ENCODE measurements at places on chromosomes 7 and 10.
A peak's percentile ranks its signal among the peaks of the same experiment; 100 is the strongest.

- DNase-seq = no peak
Measured at GRCh38 chr7:24827589-24827988, 70.3 kb upstream of the GSDME start.

GRCh38 chr10:24310104-24310503, 101.2 kb downstream of the KIAA1217 start:
- DNase-seq = no peak

DNA sequence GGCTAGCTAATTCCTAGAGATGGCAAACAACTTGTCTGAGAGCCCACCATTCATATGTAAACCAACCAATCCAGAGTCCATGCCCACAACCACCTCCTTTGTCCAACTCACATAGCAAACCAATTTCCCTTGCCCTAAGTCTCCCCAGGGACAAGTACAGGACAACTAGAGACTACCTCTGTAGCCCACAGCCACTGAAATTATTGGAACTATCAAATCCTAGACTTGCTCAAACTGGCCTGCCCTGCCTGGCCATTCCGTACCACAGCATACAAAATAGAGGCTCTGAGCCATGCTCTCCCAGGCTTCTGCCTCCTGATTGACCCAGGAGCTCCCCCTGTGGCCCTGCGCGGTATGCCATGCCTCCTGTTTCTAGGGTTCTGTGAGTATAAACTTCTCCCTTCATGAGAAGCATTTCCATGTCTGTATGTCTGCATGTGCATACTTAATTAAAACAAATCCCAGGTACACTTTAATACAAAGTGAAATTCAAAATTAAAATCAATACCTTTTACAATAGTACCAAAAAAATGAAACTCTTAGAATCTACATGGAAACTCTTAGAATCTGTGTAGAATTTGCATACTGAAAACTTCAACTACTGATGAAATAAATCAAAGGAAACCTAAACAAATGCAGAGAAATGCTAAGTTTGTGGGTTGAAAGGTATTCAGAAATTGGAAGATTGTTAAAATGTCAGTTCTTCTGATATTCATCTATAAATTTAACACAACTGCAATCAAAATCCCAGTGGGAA, 4.0 kb upstream of the HECW1 start:
- DNase-seq = peak; percentile 44

DNA sequence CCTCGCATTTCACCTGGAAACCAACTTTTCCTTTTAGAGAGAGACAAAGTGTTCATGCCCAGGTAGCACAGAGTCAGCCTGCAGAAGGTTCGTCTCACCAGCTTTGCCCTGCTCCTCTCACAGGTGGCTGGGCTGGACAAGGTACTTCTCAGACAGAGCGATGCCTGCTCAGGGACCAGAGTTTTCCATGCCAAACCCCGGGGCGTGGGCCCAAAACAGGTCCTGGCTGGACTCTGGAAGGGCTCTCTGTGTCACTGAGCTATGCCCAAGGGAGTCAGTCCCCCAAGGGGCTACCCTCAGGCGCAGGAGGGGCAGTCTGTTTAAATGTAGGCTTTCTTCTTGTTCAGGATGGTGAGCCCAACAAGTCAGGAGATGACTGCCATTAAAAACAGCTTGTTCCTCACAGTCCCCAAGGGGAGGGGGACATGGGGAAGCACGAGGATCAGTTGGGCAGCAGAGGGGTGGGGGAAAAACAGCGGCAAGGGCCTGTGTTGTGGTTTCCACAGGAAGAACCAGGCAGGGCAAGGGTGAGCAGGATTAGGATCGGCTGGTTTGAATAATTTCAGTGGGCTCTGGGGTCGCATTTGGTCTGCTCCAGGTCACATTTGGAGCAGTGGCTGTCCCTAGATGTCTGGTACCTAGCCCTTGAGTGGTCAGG, 55.5 kb upstream of the FIGNL1 start:
- DNase-seq = no peak

GRCh38 chr10:71451754-71452153, 55.0 kb downstream of the CDH23 start:
- DNase-seq = no peak

DNA sequence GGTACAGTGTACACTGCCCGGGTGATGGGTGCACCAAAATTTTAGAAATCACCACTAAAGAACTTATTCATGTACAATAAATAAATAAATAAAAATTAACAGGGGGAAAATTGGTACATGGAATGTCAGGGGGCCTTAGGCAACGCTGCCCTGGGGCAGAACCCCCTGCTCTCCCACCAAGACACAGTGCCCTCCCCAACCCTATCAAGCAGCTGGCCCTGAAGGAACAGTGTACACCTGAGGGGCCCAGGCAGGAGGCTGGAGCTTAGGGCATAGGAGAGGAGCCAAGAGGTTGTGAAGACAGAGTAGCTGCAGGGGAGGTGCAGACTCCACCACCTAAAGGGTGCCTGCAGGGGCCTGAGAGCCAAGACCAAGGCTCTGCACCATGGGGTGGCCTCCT, 128.8 kb downstream of the BMS1 start:
- DNase-seq = no peak

DNA sequence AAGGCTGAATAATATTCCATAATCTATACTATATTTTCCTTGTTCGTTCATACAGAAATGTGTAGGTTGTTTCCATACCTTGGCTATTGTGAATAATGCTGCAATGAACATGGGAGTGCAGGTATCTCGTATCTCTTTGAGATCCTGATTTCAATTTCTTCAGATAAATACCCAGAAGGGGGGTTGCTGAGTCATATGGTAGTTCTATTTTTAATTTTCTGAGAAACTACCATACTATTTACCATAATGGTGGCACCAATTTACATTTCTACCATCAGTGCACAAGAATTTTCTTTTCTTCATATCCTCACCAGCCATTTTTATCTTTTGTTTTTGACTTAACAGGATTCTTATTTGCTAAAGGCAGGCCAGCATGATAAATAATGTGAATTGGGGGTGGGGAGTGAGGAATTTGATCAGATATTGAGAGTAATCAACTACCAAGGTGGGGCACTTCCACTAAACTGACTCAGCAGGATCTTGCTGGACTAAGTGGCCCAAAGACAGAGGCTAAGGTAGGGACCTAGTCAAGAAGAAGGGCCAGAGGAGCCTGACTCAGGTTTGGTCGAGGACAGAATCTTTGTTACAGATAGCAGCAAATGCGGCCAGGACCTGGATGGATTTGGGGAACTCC, 21.5 kb upstream of the CCSER2 start:
- no peak for DNase-seq

GRCh38 chr10:110747609-110748464, 103.7 kb downstream of the RBM20 start:
- no peak for DNase-seq

DNA sequence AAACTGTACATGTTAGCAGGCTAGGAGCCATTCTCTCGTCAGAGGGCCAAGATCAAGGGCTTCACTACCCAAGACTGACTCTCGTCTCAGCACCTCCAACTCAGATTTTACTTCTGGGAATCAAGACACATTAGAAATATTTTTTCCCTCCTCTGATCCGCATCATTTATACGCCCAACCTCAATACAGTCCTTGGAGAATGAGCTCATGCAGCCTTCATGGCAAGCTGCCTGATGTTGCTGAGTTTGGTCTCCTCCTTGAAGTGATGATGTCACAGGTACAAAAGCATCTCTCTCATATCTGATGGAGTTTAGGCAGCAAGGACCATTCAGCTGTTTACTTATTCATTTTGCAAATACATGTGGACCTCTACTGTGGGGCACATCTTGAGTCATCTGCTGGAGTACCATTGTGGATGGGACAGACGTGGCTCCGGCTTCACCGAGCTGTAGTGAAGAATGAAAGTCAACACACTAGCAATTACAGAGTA, 114.0 kb downstream of the BMPER start:
- DNase-seq = no peak

DNA sequence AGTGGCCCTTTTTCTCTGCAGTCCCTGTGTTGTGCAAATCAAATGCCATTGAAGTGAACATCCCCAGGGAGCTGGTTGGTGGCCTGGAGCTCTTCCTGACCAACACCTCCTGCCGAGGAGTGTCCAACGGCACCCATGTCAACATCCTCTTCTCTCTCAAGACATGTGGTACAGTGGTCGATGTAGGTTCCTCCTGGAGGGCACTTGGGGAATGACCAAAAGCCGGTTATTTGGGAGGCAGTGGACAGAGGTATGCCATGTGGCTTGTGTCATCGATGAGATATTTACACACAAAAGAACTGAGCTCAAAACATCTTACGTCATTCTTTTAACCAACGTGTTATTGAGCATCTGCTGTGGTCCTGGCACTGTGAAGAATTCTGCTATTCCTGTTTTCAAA, 19.7 kb downstream of the OIT3 start:
- no peak for DNase-seq

DNA sequence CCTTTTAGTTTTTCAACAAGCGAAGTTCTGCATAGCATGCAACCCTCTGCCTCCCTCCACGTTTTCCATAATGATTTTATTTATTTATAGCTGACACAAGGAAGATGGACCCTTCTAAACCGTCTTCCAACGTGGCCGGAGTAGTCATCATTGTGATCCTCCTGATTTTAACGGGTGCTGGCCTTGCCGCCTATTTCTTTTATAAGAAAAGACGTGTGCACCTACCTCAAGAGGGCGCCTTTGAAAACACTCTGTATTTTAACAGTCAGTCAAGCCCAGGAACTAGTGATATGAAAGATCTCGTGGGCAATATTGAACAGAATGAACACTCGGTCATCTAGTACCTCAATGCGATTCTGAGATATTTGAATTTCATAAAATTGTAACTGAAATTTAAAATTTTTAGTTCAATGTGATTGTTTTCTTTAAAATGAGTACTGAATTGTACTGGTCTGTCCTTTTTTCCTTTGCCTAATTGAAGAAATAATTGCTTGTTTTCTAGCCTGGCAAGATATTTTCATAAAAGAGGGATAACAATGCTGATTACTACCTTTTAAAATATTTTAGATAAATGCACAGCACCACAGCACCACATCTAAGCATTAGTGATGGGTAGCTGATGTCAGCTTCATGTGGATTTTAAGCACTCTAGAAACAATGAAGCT, 41.5 kb upstream of the SLC39A12 start:
- DNase-seq = peak; percentile 61

- DNase-seq = no peak
Measured at GRCh38 chr10:114715171-114715670, 57.1 kb upstream of the ABLIM1 start.

DNA sequence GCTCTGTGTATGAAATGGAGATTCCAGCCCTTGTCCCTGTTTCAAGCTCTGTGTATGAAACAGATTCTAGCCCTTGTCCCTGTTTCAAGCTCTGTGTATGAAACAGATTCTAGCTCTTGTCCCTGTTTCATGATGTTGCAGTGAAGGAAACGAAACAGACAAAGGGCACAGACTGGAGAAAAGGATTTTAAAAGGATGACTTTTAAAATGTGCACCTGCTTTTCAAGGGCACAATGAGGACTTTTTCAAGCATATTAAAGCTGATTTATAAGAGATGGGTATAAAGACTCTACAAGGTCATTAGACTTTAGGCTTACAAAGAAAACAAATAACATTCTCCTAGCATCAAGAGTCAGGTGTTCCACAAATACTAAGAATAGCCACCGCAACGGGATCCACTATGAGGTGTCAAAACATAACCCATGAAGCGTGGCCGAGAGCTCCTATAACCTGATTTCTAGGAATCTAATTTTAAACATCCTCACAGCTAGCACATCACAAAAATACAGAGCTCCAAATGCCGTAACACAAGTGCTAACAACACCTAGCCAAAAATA, 29.0 kb downstream of the DIP2C start:
- DNase-seq = no peak

DNA sequence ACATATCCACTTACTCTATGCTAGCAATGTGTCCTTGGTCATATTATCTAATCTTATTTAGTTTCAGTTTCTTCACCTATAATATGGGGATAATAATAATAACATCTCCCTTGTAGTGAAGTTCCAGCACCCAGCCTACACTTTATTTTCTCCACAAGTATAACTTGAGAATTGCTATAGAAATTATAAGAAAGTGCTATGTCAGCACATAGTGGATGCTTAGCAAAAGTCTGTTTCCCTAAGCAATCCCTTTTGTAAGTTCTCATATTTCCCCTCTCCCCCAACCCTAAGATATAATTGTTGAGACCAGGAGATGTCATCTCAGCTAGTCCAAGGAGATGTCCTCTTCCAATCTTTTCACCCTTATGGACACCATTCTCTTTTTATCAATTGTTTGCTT, 5.8 kb upstream of the TRUB1 start:
- DNase-seq = no peak

DNA sequence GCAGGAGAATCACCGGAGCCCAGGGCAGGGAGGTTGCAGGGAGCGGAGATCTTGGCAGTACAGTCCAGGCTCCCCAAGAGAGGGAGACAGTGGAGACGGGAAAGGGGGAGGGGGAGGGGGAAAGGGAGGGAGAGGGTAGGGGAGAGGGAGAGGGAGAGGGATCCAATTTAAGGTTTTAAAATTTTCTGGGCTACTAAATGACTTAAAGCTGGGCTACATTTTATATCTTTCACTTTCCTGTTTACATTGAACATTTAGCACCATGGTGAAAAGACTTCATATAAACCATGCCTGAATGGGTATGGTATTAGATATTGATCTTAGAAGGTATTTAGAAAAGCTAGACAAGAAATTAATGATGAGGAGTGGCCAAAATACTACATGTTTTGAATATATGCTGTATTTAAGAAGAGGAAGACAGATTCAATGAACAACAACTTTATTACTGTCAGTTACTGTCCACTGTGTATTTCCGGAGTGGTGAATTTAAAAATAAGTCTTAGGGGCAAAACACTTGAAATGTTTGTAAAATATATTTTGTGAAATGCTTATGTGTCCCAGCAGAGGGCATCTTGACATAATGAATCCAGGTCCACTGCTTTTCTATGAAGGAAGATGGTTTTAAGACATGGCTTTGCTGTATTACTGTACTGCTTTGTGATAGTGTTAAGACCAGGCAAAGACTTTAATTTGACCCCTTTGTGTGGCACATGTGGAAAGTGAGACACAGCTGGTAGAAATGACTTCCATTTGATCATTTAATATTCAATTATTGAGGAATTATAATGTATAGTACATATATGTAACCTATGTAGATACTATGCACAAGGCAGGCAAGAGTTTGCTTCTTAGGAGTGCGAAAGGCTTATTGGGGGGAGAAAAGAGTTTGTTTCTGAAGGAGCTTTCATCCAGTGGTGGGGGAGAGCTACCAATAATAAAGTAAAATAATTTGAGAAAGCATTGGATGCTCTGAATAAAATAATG, 52.8 kb downstream of the NRF1 start:
- peak; percentile 32 for DNase-seq

GRCh38 chr10:109348324-109348723, 575.0 kb downstream of the XPNPEP1 start:
- no peak for DNase-seq

DNA sequence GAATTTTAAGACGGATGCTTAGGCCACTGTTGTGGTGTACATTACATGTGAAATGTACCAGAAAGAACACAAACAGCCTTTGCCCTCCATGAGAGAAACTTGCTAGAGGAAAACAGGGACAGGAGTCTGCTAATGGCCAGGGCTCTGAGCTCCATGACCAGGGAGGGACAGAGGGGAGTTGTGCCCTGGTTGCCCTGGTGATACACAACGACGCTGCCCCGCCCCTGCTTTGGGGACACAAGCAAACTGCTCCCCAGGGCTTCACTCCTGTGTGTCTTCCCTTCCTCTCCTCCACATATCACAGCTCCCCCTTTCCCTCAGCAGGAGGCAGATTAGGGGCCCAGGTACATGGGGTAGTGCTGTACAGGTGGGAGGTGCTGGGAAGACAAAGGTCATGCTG, 36.2 kb downstream of the AMPH start:
- no peak for DNase-seq
